Glomerular endothelial cell (primary cell): ENCODE measurements at places on chromosomes 2 and 18. TPM values are rescaled to one million over a fixed set of nuclear protein-coding genes. Genes with fewer than 3 reads are reported as not detected.

MORN2 gene
- total RNA-seq: 8.4 and 11.4 TPM in 2 replicates

GPR55 gene
- total RNA-seq: not detected in 2 replicates

ANKRD30B gene
- total RNA-seq: 0.70 TPM in 1 of 2 replicates, not detected in the other

SLC9A2 gene
- 0.06 TPM in 1 of 2 replicates, not detected in the other for total RNA-seq

PLGLB2 gene
- total RNA-seq: 0.24 and 0.99 TPM in 2 replicates

SETBP1 gene
- 0.44 and 1.5 TPM in 2 replicates for total RNA-seq

DSG4 gene
- not detected in 2 replicates for total RNA-seq

SCN7A gene
- not detected in 2 replicates for total RNA-seq

FAM237A gene
- not detected in 2 replicates for total RNA-seq

TNFRSF11A gene
- total RNA-seq: 0.63 and 1.4 TPM in 2 replicates
